ENCODE measurements at places on chromosomes 4 and X.

GRCh38 chrX:110853610-110854009, 58.0 kb upstream of the CHRDL1 start:
- DNase-seq, result peak; percentile 43

DNA sequence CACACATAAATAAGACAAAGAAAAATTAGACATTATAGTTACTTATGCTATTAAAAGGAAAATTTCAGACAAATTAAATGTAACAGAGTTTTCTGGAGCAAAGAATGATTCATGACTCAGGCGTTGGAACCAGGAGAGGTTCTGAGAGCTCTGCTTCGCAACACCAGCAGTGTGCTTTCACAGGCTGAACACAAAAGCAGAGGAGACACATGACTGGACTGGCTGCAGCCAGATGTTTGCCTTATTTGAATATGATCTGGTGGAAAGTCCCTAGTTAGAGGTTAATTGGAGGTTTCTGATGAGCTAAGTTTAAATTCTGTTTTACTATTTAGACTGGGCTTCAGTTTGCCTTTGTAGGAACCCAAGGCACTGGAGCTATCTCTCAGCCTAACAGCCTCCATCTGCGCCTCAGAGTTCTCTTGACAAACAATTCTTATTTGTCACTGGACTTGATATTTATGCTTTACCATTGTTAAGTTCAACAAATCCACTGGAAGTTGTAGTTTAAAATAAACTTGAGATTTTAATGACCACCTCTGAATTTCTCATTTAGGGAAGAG, 16.2 kb downstream of the BOD1L1 start:
- DNase-seq, result no peak

DNA sequence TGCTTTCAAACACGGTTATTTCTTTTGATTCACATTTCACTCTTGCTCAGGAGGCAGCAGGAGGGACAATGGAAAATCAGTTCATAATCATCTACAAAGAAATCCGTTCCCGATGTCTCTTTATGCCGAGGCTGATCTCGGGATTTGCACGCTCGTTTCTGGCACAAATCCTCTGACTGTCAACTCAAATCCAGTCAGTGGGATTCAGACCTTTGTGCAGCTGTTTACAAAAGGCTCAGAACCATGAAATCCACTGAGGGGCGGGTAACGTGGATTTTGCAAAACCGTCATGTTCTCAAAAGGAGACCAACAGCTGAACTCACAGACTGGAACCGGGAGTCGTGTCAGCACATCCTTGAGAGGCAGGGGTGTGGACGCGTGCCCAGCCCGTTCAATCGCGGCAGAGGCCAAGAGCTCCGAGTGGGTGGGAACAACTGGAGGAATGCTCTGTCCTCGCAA, 46.4 kb downstream of the ACOX3 start:
- DNase-seq, result no peak

DNA sequence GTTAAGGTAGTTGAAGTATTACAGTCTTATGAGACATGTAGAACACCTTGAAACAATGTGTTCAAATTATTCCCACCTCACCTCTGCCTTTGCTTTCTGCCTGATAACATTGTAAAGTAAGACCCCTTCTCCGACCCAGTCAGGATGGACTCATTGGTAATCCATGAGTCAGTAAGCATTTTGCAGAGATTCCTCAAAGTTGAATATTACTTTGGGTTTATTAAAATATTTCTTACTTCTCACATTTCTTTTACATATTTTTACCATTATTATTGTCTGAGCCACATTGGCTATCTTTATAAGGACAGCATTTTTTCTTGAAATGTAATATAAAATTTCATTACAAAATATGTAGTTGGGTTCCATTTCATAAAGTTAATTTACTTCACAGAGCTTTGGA, 201.6 kb downstream of the BMPR1B start:
- DNase-seq, result no peak

GRCh38 chr4:125551466-125551865, 236.7 kb downstream of the FAT4 start:
- no peak for DNase-seq

- DNase-seq, result no peak
Measured at GRCh38 chr4:105679186-105679585, 29.3 kb downstream of the INTS12 start.

GRCh38 chr4:129994715-129995114, 898.8 kb downstream of the C4orf33 start:
- no peak for DNase-seq

- no peak for DNase-seq
Measured at GRCh38 chr4:33063241-33063640, 2343.1 kb downstream of the PCDH7 start.

DNA sequence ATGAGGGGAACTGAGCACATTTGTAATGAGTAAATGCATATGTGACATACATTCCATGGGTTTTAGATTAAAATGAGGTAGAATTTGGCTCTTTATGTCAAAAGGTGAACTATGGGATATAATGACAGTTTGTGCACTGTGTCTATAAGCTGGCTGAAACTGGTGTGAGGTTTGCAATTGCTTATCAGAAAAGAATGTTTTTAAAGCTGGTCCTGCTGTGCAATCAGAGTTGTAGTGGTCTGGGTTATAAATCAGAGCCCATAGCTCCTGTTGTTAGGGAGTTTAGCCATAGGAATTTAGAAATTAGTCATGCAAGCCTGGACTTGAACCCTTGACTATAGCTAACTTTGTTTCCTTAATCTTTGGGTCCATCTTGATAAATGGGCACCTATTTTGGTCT, 23.1 kb upstream of the GATB start:
- DNase-seq, result no peak

DNA sequence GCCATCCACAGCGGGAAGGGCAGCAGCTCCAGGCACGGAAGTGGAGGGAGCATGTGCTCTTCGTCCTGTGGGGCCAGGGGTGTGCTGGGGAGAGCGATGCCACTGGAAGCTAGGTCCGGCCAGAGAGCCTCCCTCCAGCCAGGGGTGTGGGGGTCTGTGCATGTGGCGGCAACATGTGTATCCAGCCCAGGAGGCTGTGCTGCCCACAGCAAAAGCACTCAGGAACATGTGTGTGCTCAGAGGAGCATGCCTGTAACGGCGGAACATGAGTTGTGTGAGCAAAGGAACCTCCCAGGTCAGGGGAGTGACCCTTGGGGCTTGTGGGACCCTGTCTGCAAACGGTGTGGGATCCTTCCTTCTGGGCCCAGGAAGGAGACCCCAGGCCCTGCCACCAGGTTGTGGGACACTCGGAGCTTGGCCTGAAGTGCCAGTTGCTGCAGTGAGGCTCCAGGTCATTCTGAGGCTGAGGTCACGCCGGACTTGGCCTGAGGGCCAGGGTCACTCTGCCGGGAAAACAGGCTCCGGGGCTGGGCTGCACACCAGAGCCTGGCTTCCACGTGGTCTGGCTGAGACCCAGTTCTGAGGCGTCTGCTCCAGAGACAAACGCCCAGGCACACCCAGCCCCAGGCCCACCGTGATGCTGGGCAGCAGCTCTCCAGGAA, 37.2 kb downstream of the CPLX1 start:
- no peak for DNase-seq

DNA sequence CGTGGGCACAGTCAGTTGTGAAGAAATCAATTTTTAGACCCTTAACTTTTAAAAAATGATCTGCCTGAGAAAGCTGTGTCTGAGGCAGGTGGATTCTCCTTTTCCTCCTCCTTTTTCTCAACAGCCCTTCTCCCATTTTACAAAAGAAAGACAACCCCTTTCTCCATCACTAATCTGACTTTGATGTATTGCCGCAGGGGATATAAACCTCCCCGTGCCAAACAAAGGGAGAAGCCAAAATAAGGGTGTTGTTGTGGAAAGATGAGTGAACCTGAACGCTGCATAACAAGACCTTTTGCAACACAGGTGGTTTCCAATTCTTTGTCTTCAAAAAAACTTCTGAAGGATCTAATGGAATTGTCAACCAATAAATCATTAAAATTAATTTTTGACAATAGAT, 8.4 kb upstream of the FHL1 start:
- DNase-seq, result no peak

DNA sequence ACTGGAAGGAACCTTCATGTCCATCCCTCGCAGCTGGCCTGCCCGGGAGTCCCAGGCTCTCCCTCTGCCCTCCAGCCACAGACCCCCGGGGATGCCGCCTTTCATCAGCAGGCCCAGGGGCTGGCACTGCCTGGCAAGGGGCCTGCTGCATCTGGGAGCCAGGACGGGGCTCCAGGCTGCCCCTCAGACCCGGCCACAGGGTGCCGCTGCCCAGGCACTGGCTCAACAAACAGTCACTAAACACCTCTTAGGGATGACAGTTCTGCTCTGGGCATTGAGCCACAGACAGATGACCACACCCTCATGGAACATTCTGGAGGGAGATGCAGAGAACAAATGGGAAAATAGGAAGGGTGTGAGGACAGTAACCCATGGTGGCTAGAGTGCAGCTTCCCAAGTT, 109.3 kb downstream of the HMX1 start:
- no peak for DNase-seq

DNA sequence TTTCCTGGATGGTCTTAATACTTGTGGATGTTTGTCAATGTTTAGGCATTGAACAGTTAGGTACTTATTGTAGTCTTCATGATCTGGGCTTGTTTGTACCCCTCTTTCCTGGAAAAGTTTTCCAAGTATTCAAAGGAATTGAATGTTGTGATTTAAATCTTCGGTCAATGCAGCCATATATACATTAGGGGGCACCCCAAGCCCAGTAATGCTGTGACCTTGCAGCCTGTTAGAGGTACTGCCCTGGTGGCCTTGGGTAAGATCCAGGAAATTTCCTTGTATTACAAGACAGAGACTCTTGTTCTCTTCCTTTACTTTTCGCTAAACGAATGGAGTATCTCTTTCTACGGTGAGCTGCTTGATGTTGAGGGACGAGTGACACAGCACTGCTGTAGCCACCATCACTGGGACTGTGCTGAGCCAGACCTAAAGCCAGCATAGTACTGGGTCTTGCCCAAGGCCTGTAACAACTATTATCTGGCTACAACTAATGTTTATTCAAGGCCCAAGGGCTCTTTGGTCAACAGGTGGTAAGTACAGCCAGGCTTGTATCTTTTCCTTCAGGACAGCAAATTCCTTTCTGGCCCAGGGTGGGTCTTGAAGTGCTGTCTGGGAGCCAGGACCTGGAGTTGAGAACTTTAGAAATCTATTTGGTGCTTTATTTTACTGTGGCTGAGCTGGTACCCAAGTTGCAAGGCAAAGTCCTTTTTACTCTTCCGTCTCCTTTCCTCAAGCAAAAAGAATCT, 118.3 kb upstream of the ATOH1 start:
- peak; percentile 40 for DNase-seq

DNA sequence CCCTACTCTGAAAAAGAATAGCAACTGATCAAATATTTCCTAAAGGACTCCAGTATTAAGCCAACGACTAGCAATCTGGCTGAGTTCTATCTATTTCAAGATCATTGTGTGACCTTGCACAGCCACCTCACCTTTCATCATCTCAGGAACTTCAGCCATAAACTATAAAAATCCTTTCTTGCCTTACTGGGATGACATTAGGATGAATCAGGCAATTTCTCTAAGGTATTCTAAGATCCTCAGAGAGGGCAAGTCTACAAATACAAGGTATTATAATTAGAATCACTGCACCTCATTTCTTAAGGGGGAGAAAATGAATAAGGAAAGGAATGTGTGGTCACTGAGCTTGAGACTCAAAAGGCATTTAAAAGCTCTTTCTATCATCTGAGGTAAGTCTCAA, 152.6 kb downstream of the GRIA3 start:
- DNase-seq, result no peak

DNA sequence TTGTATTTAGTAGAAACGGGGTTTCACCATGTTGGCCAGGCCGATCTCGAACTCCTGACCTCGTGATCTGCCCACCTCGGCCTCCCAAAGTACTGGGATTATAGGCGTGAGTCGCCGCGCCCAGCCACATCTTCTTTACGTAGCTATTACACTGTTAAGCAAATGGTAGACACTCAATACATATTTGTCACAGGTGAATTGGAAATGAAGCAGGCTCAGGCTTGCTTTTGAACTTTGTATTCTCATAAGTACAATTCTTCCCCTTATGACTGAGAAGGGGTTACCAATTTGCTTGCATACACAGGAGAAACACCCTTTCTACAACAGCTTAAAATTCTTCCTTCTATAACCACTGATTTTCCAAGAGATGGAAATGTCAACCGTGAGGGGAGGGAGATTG, 787 bp upstream of the SRPX2 start:
- DNase-seq, result no peak

DNA sequence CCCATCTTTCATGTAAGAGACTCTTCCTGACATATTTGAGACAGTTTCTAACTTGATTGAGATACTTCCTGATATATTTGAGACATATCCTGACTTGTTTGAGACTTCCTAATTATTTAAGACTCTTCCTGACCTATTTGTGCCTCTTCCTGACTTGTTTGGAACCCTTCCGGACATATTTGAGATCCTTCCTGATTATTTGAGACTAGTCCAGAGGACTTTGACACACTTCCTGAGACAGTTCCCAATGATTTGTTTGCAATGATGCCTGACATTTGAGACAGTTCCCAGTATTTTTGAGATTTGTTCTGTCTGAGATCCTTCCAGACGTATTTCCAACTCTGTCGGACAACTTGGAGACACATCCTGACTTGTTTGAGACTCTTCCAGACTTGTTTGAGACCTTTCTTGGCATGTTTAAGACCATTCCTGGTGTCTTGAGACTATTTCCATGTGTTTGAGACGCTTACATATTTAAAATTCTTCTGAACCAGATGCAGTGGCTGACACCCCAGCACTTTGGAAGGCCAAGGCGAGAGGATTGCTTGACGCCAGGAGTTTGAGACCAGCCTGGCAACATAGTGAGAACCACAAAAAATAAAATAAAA, 118.9 kb upstream of the USP9X start:
- no peak for DNase-seq

DNA sequence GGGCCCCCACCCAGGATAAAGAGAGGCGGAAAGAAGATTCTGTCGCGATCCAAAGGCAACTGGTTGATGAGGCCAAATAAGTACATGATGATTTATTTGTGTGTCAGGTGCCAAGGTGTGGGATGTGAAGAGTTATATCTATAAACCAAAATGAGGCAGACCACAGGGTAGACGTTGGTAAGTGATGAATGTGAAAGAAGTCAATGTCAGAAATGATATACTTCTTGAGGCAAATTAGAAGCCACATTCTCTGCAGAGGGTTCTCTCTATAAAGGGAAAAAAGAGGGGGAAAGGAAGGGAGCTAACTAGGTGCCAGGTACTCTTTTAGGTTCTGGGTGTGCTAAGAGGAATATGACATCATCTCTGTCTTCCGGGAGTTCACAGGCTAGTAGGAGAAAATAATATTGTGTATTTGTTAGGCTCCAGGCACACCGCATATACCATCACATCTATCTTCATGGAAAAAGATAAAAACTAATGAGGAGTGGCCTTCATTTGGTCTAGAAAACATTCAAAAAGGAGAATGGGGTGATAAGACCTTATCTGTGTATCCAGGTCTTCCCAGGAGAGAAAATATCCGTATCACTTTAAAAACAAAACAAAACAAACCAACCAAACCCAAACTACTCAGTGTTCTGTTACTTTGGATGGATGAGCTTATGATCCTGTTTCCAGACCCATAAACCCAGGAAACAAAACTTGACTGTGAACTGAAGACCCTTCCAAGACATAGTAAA, 4.8 kb upstream of the SH2D1A start:
- DNase-seq, result no peak

GRCh38 chr4:184021389-184021788, 116.3 kb downstream of the STOX2 start:
- no peak for DNase-seq

GRCh38 chrX:130118441-130119311, 8.4 kb upstream of the ELF4 start:
- DNase-seq, result no peak

GRCh38 chr4:181858741-181859140, 384.5 kb upstream of the TENM3 start:
- no peak for DNase-seq

GRCh38 chr4:125719987-125720386, 405.2 kb downstream of the FAT4 start:
- DNase-seq, result no peak
